ENCODE measurements at places on chromosomes 11 and 22.
A peak's percentile ranks its signal among the peaks of the same experiment; 100 is the strongest.

DNA sequence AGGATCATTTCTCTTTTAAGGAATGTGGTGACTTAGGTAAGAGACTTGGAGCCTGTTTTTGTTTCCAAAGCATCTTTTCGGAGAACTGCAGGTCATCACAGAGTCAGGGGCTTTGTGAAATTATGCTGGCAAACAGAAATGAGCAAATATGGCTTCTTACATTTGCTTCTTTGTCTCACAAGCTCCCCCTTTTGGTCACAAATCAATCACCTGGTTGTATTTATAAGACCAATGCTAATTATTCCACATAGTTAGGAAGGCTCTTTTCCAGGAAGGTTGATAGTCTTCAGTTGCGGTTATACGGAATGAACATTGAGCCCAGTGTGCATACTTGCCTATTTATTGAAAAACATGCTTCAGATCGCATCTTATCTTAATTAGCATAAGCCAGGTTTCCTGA lies 34.6 kb upstream of the CEP126 start:
- DNase-seq: no peak

DNA sequence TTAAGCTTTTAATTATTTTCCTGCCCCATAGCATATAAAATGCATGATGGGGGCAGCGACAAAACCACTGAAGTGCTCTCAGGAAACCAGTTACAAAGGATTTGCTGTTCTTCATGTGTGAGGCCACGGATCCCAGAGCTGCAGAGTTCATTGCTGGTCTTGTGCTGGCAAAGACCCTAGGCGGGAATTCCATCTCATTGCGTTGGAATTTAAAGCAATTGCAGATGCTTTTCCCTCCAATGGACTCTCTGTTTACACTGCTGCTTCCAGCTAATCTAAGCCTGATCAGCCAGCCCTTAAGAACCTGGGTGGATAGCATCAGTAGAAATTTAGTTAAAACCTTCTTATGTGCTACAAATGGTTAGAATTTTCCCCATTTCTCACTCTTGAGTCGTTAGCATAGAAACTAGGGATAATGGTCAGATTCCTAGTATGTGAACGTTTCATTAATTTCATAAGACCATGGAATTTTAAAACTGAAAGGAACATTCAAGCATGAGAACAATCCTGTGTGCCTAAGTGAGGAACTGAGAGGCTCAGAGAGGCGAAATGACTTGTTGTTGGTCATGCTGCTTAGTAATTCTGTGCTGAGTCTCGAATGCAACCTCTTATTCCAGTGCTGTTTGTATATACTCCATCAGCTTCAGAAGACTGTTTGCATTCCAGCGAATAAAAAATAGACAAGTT lies 36.1 kb upstream of the ADSL start:
- DNase-seq: no peak

GRCh38 chr11:93719310-93719709 lies 22.0 kb downstream of the TAF1D start:
- DNase-seq: no peak

DNA sequence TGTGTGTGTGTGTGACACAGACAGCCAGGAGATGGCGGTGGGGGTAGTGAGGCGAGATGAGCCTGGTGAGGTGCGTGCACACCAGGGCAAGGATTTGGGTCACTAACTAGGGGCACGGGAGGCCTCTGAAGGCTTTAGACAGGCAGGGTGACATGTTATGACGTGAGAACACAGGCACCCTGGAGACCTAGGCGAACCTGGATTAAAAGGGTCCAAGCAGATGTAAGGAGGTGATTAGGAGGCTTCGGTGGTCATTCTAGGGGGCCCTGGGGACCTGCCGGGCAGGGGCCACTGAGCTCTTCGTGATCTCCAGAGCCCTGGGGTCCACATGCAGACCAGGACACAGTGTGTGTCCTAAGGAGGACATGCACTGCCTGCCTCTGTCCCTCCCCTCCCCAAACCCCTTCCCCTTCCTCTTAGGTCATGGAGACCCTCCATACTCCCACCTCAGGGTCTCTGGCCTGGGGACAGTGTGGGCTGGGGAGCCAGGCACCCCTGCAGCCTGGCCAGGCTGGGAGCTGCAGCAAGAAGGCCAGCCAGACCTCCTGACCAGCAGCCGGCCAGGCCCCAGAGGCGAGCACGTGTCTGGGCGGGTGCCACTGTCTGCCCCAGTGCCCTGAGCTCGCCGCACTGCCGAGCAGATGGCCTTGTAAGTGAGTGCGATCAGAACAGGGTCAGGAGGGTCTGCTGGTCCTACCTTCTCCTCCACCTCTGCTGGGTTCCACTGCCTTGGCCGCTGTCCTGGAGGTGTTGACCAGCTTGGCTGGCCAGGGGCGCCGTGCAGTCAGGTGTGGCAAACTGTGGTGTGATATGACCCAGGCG lies 32.1 kb downstream of the IFT27 start:
- no peak for DNase-seq

DNA sequence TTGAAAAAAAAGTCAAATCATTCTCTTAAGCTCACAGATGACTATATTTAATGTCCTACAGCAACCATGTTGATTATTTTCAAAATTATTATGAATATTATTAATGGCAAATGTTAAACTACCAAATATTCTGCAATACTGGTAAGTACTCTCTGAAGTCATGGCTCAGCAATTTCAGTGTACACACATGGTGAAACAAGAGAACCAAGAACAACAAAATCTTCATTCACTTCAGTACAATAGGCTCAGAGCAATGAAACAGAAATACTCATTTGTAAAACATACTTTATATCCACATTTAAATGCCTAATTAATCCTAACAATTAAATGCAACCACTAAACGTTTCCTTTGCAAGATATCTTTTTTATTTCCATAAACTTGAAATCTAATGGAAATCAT lies 347.2 kb downstream of the TTC28 start:
- DNase-seq: peak; percentile 55

DNA sequence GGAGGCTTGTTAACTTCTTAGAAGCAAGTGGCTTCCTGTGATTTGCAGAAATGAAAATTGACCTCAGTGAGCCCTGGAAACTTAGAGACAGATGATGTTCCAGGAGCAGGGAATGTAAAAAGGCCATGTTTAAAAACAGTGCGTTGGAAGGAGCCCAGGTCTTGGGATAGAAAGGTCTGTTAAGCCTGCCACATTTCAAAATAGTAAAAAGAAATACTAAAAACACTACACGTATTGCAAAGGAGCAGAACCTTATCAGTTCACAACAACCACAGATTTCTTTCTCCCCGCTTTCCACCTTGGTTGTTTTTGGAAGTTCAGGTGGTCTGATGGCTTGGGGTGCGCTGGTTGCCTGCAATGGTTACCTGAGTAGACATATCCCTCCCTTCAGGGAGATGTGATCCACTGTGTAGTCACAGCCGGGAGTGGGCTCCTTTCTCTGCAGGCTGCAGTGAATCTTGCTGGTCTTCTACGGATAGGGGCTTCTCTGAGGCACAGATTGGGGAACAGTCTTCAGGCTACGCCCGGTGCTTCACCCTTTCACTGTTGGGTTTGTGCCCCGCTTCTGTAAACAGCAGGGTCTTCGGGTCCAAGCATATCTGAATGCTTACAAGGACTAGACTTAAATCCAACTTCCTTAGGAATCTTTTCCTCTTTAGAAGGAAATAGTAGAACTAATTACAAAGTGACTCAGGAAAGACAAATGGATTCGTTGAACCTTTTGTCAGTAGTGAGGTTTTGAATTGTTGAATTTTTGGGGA lies 1.9 kb downstream of the TEAD1 start:
- DNase-seq: no peak

DNA sequence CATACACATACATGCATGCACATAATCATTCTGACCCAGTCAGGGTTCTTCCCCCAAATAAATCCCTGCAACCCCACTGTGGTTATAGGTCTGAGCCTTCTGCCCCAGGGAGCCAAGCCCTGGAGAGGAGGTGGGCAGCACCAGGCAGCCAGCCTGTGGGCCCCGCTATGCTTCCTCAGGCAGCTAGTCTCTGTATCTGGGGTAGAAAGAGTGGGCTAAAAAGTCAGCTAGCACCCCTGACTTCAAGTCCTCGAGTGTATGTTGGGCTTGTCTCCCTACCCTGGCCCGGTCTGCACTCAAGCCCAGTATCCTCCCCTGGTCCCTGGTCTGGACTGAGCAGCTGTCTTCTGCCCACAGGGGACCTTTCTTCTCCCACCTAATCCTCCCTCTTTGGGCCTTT lies 28.0 kb downstream of the KCNQ1OT1 start:
- no peak for DNase-seq

GRCh38 chr22:19991645-19992451 lies 24.8 kb downstream of the ARVCF start:
- no peak for DNase-seq

DNA sequence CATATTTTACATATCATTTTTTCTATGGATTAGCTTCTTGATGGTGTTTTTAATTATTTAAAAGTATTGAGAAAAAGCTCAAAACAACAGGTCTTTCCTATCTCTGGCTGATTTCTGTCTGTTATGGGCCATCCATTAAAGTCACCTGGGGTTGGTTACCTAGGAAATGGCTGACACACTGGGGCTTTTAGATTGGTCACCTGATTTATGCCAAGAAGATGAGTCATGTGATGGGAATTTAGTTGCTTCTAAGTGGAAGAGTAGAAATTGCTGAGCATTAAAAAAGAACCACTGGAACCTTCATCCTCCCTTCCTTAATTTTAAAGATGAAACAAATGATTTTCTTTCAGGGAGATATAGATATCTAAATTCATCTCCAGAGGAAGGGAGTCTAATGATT lies 48.8 kb upstream of the LARGE1 start:
- no peak for DNase-seq

- no peak for DNase-seq
These were observed 29.4 kb downstream of the FLRT1 start for GRCh38 chr11:64065141-64065465.

DNA sequence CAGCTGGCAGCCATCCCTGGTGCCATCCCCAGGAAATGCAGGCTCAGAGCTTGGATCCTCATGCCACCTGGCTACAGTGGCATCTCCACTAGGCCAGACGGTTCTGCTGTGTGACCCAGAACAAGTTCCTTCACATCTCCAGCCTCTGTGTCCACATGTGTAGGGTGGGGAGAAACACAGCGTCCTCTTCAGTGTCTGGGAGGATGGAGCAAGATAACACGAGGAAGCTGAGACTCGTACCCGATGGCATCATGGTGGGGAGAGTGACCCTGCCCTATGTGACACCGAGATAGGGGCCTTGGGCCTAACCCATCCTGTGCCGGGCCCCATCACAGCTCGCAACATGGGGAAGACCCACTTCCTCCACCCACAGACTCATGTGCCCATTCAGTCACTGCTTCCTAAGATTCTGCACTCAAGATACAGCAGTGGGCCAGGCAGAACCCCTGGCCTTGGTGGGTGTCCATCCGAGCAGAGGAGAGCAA lies 78.5 kb downstream of the MORC2 start:
- no peak for DNase-seq

- no peak for DNase-seq
These were observed 30.9 kb downstream of the KCNC1 start for GRCh38 chr11:17765356-17766072.

GRCh38 chr22:19631899-19632667 lies 82.2 kb upstream of the SEPTIN5 start:
- DNase-seq: no peak

DNA sequence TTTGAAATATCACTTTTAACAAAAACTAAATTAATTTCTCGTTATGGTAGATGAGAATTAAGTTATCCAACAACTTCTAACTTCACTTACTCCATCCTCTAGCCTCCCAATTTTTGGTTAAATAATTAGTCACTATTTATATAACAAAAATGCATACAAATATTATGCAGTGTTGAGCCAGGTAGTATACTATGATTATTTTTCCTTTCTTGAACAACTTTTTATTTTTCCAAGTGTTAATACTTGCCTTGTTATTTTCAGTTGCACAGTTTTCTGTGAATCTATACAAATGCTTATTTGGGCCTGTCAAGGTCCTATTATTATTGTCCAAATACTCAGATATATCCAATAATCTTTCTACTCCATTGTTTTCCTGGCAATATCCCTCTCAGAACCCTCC lies 19.9 kb upstream of the CCDC83 start:
- DNase-seq: no peak

DNA sequence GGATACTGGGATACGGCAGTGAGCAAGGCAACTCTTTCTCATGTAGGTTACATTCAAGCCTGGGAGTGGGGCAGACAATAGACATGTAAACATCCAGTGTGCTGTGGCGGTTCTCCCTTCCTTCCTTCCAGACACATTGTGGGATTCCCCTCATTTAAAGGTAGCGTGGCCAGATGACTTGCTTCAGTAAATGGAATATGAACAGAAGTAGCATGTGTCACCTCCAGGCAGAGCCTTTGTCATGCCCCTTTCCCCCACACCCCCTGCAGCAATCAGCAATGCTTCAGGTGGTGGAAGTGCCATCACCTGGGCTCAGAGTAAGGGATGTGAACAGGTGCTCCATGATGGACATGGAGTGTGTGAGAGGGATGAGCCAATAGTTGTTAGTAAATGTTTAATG lies 34.8 kb upstream of the TTC12 start:
- no peak for DNase-seq

- DNase-seq: no peak
These were observed 80.1 kb downstream of the INSC start for GRCh38 chr11:15194671-15195415.

- DNase-seq: no peak
These were observed 1.1 kb downstream of the MOB2 start for GRCh38 chr11:1485504-1485885.

GRCh38 chr11:59158206-59159068 lies 13.5 kb upstream of the DTX4 start:
- peak; percentile 85 for DNase-seq

- no peak for DNase-seq
These were observed 82.4 kb upstream of the CD44 start for GRCh38 chr11:35056391-35057093.

- DNase-seq: no peak
These were observed 54.5 kb downstream of the CACNG2 start for GRCh38 chr22:36649066-36649465.

- DNase-seq: no peak
These were observed 244.4 kb downstream of the TTC28 start for GRCh38 chr22:28435140-28435768.

DNA sequence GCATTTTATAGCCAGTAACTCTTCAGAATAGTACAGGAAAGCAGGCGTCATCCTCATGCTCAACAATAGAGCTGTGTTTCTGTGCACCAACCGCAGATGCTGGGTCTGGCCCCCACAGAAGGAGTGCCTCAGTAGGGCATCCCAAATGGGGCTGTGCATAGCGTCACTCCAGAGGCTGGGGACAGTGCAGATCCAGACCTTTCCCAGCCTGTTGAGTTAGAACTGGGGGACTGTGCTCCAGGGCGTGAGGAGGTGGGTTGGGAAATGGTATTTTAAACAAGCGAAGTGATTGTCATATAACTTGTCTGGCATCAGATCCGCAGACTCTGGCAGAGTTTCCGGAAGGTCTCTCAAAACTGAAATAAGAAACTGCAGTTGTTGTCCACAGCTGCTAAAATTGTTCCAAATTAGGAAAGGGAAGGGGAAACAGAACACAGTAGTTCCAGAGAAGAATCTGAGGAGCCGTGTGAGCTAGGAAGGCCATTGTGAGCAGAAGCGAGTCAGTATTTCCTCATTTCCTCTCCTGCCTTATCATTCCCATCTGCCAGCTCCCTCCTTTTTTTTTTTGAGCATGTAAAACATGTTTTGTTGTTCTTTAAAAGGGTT lies 52.2 kb downstream of the JAM3 start:
- peak; percentile 91 for DNase-seq

Data from pons (tissue), 1 donor.